ENCODE measurements at places on chromosomes 1 and 21.

DNA sequence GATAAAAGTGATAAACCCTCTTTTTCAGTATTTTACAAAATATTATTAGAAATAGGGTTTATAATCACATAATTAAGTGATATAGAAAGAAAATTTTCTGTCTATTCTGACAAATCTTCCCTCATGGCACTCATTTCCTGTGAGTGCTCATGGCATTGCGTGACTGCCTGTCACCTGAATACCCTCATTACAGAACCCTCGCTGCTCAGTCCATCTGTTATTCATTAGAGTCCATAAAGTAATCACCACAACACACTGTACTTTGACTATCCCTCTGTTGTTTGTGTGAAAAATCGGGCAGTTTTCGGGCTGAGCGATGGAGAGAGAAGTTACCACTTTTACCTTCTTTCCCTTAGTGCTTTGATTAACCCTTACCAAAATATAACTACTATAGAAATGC is 100.4 kb upstream of the BRINP3 start:
- DNase-seq: no peak

DNA sequence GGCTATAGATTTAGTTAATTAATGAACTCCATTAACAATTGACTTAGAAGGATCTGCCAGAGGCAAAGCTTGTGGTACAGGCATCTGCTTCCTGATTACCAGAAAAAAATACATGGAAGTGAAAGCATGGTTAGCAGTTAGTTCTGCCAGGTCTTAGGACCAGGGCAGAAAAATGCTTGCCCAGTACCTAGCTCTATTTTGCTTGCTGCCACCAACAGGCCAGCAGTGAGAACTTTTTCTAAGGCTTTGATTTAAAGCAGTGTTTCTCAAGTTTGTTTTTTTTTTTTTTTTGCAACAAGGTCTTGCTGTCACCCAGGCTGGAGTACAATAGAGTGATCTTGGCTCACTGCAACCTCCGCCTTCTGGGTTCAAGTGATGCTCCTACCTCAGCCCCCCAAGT is 16.4 kb upstream of the MTF1 start:
- peak; percentile 33 for DNase-seq

DNA sequence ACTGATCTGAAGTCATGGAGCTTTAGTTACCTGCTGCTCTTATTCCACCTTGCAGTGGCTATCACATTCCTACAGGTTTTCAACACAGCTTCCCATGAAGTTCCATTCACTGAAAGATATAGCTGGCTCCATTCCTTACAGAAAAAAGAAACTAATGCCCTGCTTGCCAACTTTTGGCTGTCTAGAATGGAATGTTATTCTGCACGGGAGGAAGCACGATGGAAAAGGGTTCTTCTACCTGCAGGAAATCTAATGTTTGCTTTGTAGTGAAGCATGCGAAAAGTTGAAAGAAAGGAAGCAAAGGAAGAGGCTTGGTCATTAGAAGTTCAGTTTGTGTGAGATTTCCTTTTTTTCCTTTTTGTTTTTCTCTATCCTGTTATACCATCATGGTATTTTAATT is 32.6 kb downstream of the GIPC2 start:
- DNase-seq: no peak

GRCh38 chr1:241532162-241532531 is at the start of gene KMO:
TSS of gene KMO (plus strand) at chr1:241532378. CDS start at chr1:241532445, 67 bp downstream.
- DNase-seq: peak; percentile 35

DNA sequence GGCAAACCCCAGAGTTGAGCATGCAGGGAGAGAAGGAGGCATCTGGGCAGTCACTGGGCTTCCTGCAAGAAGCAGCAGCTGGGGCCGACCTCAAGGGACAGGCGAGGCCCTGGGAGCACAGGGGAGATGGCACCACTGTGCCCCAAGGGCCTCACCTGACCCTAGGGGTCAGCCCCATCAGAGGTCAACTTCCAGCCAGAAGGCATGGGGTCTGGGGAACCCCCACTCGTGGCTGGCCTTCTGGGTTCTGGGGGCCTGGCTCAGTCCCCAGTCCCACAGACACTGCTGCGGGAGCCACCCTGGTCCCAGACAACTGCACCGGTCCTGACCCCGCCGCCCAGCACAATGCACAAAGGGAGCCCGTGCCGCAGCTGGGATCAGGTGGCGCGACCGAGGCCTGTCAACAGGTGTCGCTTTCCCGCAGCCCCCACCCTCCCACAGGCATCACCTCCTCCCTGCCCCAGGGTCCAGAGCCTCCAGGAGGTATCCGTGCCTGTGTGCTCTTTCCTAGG is 6.2 kb downstream of the WNT9A start:
- DNase-seq: no peak

Data from Caki2 (cell line).